K562 (cell line): ENCODE measurements at places on chromosomes 1 and 21.

GRCh38 chr21:25691976-25692375 lies 42.7 kb downstream of the ATP5PF start:
- DNase-seq, result no peak

DNA sequence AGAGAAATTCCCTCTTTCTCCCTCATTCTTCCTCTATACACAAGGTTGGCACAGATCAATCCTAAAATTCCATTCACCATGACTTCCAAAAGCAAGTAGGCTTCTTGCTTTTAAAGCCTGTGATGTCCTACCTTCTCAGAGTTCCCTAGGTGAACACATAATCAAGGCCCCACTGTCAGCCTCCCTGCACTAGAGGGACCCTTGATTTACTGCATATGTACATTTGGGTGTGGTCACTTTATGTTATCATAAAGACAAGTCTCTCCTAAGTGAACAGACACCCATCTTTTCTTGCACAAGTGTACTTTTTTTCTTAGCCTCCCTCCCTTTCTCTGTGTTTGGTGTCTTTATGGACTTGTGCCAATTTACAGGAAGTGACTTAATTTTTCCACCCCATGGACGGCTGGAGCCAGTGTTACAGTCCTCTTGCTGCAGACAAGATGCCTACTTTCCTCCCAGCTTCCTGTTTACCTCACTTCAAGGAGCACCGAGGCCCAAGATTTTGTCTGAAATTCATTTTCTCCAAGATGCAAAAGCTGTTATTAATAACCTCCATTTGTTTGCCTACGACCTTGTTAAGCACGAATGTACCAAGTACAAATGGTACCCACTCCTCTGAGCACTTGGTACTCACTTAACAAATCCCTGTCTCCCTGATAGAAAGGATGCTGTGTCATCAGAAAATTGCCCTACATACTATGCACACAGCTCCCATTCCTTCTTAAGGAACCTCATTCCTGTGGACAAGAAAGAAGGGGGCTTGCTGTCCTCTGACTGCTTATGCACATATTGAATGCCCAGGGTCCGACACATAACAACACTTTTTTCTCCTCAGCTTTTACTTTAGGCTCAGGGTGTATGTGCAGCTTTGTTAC lies 82.8 kb upstream of the SLC44A3 start:
- no peak for DNase-seq

- no peak for DNase-seq
Observed at GRCh38 chr1:228289239-228289849, 81.5 kb downstream of the OBSCN start.

DNA sequence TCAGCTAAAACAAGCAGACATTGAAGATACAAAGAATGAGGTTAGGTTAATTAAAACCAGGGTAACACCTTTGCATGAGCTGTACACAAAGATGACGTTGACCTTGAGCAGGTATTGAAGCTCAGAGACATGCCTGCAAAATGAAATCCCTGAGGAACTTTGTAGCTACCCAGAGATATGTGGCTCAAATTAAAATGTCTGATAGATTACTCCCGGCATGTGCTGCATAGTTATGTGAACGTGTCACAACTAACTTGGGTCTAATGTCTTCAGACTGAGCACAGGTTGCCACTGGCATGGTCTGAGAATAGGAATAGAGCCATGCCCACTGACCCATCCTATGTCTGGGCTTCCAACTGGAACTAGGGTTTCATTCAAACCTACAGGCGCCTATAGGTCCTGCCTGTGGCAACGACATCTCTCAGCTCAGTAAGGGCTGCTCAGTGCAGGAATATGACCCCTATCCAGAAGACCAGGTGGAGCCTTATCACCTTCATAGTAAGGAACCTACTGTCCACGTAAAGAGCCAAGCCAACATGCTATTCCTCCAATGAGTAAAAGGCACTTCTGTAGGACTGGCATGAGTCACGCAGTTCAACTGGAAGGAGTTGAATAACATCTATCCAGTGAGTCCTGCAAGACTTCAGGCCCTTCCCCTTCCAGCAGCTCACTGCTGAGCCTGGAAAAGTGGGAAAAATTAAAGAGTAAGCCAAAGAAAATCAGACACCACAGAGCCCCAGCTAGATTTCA lies 60.7 kb downstream of the PRKAB2 start:
- no peak for DNase-seq

DNA sequence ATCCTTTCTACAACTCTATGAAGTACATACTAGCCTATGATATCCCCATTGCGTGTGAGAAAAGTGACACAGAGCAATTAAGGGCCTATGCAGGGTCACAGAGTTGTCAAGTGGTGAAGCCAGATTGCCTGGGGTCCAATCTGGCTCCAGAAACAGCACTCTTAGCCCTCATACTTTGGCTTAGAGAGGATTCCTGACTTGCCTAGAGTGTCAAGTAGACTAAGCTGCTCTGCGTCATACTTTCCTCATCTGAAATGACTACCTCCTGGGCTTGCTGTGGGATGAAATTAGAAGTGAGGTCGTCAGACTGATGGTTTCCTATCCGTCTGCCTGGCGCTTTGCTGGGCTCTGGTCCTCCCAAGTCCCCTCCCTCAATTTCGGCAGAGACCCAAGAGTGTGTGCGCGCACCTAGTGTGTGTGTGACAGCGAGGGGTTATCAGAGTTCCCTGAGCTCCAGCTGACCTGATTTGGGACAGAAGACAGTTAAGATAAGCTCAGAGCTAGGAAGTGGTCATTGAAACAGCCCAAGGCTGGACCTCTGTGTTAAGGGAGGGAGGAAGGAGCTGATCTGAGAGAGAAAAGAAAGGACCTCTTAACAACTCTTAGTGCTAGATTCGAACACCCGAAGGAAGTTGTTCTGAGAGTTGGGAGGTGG lies 5.4 kb upstream of the NUAK2 start:
- DNase-seq, result no peak

- peak; percentile 21 for DNase-seq
Observed at GRCh38 chr1:161313554-161314200, 504 bp upstream of the SDHC start.

DNA sequence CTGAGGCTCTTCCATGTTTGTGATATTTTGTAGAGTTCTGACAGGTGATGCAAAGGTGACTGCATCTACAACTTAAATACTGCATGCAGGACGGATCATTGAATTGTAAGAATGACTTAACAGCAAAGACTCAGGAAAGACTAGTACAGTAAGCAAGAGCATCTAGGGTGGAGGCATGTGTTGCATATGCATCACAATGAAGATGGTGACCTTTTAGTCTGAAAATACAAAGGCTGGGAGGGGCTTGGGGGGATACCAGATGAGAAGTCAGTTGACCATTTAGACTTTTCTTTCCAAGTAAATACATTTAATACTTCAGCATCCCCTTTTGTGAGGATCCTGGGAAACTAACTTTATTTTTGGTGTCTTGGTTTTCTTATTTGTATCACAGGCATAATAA lies 145.5 kb downstream of the NUF2 start:
- no peak for DNase-seq

- no peak for DNase-seq
Observed at GRCh38 chr1:119004129-119004527, 16.0 kb upstream of the TBX15 start.

DNA sequence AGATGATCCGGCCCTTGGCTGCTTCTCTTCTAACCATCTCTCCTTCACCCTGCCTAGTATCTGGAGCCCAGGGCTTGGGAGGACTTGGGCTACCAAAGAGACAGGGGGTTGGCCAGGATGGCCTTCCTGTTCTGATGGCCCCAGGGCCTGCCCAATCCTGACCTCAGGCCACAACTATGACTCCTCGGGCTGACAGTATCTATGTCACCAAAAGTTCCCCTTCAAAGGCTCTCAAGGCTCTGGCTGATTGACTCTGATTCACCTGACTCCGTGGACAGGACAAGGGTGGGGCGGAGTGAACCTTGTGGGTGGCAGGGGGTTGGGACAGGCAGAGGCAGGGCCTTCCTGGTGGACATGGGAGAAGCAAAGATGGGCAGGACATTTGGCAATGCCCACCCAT lies 12.7 kb downstream of the MEF2D start:
- DNase-seq, result no peak

DNA sequence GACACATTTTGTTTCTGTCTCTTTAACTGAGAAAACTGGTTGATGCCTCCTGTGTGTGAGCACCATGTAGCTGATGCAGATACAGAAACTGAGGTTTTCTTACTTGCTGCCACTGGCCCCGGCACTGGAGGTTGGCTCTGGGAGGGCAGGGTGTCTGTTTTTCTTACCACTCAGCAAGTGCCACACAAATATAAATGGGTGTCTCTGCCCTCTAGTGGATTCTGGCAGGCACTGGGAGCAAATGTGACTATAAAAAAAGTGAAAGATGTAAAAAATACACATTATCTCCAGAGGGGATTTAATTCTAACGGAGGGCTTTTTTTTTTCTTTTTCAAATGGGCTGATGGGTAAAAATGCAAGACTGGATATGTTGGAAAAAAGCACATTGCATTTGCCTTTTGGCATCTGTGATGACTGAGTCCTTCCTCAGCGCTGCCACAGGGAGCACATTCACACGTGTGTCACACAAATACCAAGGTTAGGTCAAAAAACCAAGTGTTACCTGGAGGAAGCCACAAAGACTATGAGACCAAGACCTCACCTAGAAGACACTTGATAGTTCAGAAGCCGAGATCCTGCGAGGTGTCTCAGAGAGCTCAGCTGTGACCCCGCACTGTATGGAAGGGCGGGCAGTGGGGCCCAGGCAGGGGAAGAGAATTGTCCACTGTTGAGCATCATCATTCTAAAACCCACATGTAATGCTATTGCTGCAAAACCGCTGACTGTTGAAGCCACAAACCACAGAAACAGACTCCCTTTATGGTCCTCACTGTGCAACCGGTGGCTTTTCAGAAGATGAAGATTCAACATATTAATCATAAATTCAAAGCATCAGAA lies 18.9 kb downstream of the PGBD2 start:
- DNase-seq, result peak; percentile 41

DNA sequence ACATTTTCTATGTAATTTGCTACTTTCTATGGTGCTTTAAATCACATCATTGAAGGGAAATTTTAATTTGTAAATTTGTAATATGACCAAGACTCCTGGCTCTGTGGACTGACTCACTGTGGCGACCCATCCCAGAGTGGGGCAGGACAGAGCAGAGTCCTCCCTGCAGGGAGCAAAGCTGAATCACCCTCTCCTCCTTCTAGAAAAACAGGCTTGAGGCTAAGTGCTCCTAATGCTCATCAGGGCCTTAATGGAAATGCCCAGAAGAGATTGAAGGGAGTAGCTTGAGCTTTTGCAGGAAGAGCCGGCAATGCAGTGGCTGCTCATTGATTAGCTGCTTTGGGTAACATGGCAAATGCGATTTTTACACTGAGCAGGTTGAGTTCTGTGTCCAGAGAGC lies 16.8 kb downstream of the S100A10 start:
- peak; percentile 28 for DNase-seq

GRCh38 chr1:229328598-229329362 lies 14.1 kb downstream of the CCSAP start:
- DNase-seq, result no peak

- DNase-seq, result no peak
Observed at GRCh38 chr1:192951691-192952460, 107.3 kb downstream of the UCHL5 start.

GRCh38 chr1:217717959-217718358 lies 86.8 kb downstream of the SPATA17 start:
- DNase-seq, result no peak

DNA sequence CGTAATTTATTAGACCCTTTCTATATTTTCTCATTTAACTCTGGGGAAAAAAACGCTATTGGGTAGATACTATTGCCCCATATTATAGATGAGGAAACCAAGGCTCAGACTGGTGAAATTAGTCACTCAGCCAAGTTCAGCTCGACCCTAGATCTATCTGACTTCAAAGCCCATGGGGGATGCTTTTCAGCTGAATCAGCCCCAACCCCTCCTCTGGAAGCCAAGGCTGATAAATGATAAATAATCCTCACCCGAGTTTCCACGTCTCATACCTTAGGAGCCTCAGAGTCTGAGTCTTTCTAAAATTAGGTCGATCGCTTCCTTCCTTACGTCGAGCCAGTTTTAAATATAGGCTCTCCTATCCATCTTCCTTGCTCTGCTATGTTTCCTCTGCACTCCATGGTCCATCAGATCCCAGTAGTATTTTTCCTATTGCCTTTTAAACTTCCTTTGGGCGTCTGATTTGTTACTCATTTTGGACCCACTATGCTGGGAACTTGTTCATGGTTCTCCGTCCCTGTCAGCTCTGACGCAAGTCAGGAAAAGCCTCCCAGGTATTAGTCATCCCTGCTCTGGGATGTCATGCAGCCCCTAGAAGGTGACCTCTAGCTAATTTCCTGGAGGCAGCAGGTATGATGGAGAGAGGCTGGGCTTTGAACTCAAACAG lies 122.8 kb downstream of the PLPP3 start:
- DNase-seq, result no peak

DNA sequence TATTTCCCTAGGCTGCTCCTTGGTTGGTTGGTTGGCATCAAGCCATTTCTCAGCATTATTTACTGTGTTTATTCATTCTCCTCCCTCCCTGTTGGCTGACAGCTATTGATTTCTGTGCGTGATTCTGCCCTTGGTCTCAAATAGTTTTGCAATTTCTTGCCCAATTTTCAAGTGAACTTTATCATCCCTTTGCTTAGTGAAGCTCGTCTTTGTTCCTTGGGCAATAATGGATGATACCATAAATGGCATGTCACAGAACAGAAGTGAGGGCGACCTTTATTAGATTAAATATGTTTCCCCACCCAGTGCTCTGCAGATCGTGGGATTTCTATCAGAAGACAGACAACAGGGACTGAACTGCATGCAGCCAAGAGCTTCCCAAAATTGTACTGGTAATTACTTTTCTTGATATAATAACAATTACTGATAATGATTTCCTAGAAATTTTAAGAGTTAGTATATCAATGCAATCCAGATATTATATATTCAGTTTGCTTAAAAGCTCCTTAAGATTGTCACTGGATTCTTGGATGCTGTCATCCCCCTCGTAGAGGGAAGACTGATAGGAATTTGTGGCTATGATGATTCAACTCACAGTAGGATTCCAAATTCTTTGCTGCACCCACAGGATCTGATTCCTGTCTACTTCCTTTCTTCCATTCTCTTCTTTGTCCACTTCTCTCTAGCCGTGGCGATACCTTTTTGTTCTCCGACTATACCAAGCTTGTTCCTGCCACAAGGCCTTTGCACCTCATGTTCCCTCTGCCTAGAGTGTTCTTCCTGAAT lies 122.1 kb upstream of the KAZN start:
- no peak for DNase-seq

DNA sequence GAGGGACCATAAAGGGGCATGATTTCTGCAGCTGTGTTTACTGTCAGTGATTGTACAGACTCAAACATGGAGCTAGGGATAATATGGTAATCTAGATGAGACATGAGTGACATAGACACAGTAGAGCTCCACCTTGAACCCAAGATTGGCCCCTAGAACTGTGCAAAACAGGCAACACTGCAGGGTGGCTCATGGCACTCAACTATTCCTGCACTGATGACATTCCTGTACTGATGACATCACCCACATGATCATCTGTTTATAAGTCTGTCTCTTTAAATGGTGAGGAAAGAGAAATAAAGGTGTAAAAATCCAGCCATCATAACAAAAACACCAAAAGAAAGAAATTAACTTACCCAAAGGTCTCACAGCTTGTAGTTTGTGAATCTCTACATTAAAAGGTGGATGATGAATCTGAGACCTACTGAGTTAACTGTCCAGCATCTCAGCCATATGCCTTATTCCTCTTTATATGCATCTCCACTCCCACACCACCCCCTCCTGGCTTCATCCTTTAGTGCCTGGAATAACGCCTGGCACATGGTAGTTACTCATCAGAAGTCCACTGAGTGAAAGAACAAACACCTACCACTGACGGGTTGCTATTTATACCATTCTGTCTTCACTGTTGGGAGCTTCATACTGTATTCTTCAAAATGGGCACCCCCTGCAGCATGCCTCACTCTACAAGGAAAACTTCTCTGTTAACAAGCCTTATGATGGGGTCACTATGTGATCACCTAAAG lies at the start of gene LRRC53:
TSS of gene LRRC53 (minus strand) at position 442 of the 746 bp plus-strand sequence. CDS start 29,262 bp downstream, outside the sequence.
- DNase-seq, result no peak
